Naive B cell (primary cell): ENCODE measurements at places on chromosomes 3 and 15. TPM values are rescaled to one million over a fixed set of nuclear protein-coding genes. Genes with fewer than 3 reads are reported as not detected.

DNA sequence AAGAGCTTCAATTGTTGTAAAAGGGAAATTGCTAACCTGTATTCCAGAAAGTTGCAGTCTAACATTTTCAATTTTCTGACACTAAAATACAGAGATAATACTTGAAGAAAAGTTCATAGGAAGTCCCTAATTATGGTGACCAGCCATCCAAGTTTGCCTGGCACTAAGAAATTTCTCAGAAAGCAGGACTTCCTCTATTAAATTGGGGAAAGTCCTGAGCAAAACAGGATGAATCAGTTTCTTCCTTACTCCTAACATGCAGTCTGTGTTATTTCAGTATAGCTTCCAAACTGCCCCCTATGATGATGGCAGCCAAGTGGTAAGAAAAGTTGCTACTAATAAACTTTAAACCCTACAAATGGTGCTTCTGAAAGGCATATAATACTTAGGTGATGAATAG is 133.5 kb upstream of the SGO1 start:
- H3K4me1 ChIP-seq, result no peaks in the 10 kb centered on the region
- H3K27me3 ChIP-seq, result no peaks in the 10 kb centered on the region
- no peak overlapping the region for H3K27ac ChIP-seq
- no peak overlapping the region for H3K4me3 ChIP-seq
- DNase-seq, result no peak

DNA sequence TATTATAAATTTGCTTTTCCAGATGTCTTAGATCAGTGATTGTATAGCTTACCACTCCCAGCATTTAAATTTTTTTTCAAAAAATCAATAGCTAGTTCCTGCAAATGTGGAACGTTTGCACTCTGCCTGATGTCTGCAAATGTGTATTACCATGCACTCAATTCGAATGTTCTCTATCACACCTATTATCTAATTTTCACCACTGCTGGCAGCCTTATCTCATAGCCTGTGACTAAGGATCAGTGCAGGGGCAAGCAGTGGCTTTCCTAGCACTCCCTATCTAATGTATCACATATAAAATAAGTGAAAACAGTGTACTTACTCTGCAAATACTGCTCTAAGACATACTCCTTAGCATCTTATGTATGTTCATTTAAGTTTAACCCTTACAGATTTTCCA is 196.3 kb upstream of the PLSCR5 start:
- DNase-seq, result no peak
- no peaks in the 10 kb centered on the region for H3K27me3 ChIP-seq
- no peak overlapping the region for H3K27ac ChIP-seq

DNA sequence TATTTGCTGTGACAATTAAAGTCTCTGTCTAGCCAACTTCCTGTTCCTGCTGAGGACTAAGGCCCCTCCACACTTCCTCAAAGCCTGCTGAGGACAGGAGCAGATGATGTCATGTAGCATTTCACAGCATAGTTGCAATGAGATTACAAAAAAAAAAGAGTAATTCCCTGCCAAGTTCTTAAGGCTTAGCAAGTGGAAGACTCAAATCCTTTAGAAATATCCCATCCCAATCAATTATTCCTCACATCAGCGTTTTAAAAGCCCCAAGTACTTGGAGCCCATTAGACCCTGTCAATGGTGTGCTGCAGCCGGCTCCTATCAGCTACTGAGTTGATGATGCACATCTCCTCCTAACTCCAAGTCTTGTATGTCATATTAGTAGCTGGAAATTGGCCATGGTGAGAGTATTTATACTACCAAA is 51.7 kb downstream of the TRANK1 start:
- peak overlapping the region; percentile 66 for H3K4me3 ChIP-seq
- peaks cover 29% of the 10 kb centered on the region for H3K36me3 ChIP-seq
- peaks cover 66% of the 10 kb centered on the region for H3K4me1 ChIP-seq
- DNase-seq, result peak; percentile 75
- H3K27ac ChIP-seq, result peak overlapping the region; percentile 99

DNA sequence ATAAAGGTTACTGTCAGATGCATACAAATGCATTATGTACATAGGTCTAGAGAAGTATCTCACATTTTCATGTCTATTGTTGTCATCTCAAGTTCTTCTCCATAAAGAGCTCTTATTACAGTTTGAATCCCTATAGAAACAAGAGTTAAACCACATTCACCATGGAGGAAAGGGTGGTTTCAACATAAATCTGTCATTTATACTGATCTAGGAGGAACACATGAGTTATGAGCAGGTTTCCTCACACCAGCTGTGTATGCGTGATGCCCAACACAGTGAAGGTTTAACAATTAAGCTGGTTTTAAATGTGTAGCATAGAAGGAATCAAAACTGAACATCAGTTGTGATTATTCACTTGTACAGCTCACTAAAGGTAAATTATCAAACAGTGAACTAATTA is 251.7 kb downstream of the KCNMB2 start:
- no peaks in the 10 kb centered on the region for H3K27me3 ChIP-seq
- no peak overlapping the region for H3K4me3 ChIP-seq
- no peaks in the 10 kb centered on the region for H3K36me3 ChIP-seq
- no peaks in the 10 kb centered on the region for H3K4me1 ChIP-seq
- H3K27ac ChIP-seq, result no peak overlapping the region

- H3K36me3 ChIP-seq, result no peaks in the 10 kb centered on the region
- peaks cover 9% of the 10 kb centered on the region for H3K4me1 ChIP-seq
- no peak overlapping the region for H3K27ac ChIP-seq
- H3K4me3 ChIP-seq, result no peak overlapping the region
- no peak for DNase-seq
Measured at GRCh38 chr3:160005004-160005403, 16.4 kb downstream of the IL12A start.

DNA sequence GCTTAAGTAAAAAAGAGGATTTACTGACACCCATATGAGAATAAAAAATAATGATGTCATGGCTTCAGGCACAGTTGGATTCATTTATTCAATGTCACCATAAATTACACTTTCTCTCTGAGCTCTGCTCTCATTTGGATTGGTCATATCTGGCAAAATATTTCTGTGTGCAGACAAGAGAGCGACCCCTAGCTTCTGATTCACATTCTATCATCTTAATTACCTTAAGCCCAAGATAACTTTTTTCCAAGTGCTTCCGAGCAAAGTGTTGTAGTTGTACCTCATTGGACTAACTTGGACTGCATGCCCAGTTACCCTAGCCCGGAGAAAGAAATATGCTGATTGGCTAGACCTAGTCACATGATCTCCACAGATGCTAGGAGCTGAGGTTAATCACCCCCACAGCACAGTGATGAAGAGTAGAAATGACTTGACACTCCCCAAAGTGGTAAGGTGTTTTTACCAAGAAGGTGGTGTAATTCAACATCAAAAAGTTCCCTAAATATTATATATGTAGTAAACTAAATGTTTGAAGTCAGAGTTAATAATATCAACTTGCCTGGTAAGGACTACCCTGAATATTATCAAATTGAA is 552.2 kb upstream of the SUCLG2 start:
- H3K4me3 ChIP-seq, result no peak overlapping the region
- H3K27me3 ChIP-seq, result no peaks in the 10 kb centered on the region
- no peak for DNase-seq

DNA sequence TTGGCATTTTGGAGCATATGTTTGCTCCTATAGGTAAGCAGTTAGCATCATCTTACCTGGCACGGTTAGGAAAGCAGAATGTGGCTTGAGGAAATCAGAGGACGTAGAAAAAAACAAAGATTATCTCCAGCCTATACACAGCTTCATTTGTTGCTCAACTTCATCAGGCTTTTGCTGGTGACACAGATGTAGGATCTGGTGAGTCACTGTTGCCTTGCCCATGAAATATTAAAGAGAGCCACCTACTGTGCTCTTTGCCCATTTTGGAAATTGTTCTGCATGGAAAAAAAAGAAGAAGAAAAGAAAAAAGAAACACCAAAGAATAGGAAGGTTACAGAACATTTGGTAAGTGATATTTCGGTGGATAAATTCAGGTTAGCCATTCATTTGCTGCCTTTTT is 3.8 kb downstream of the IL1RAP start:
- H3K36me3 ChIP-seq, result no peaks in the 10 kb centered on the region
- no peak overlapping the region for H3K4me3 ChIP-seq
- no peak overlapping the region for H3K27ac ChIP-seq

DNA sequence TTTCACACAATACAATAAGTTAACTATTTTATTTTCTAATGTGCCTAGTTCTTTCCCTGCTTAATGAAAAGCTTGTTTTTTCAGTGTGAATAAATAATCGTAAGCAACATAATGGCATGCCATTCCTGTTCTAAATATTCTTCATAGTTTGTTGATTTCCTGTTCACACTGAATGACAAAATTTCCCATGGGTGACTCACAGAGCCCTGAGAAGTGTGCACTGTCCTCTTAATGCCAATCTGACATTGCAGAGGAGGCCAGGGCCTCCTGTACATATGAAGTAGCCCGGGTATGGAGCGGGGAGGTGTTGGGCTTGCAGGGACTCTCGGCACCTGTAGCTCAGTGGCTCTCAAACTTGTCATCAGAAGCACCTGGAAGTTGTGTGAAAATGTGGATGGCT is 24.3 kb downstream of the CCR3 start:
- peaks cover 19% of the 10 kb centered on the region for H3K27me3 ChIP-seq
- no peak overlapping the region for H3K4me3 ChIP-seq
- H3K36me3 ChIP-seq, result no peaks in the 10 kb centered on the region
- no peak for DNase-seq
- no peaks in the 10 kb centered on the region for H3K4me1 ChIP-seq

DNA sequence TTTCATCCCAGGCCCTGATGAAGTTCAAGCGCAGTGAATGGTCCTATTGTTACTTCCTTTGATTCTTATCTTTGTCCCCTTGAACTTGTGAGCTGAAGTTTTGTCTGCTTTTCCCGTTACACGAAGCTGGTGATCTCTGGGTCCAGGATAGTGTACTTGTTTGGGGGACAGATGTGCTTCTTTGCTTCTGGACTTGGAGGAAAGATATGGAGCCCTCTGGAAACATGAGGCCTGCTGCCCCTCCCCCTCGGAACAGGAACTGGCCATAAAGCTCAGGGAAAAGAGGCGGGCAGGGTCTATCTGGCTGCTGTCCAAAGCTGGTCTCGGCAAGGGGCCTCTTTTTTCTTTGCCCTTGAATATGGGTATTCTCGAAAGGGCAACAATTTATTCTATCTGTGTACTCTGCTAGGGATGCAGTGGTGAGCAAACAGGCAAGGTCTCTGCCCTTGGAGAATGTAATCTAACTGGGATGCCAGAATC is 47.6 kb downstream of the IDH2 start:
- DNase-seq, result no peak
- H3K27me3 ChIP-seq, result no peaks in the 10 kb centered on the region
- peak overlapping the region; percentile 74 for H3K27ac ChIP-seq
- H3K4me3 ChIP-seq, result no peak overlapping the region

- no peak for DNase-seq
- no peaks in the 10 kb centered on the region for H3K4me1 ChIP-seq
- no peaks in the 10 kb centered on the region for H3K36me3 ChIP-seq
- no peak overlapping the region for H3K27ac ChIP-seq
- H3K4me3 ChIP-seq, result no peak overlapping the region
- H3K27me3 ChIP-seq, result peaks cover 25% of the 10 kb centered on the region
Measured at GRCh38 chr3:64417816-64418215, 192.6 kb upstream of the PRICKLE2 start.

DNA sequence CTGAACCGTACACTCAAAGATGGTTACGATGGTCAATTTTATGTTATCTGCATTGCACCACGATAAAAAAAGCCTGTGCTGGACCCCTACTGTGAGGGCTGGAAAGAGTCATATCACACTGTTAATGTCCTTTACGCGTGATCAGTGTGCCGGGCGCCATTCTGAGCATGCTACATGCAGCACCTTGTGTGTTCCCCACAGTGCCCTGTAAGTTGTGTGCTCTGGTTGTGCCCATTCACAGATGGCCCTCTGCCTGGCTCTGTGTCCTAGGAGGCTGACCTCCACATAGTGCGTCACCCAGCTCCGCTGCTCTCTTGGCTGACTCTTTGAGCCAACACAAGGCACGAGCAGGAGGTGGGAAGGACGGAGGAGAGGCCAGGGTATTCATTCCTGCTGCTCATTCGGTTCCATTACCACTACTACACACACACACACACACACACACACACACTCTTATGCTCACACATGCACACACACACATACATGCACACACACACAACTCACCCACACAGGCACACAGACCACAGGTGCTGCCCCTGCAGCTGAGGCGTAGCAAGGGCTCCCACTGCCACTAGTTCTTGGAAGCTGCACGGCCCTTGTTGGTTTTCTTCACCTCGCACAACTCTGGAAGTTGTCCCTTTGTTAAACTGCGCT is 129.6 kb upstream of the IQSEC1 start:
- no peaks in the 10 kb centered on the region for H3K36me3 ChIP-seq
- H3K27me3 ChIP-seq, result peaks cover 50% of the 10 kb centered on the region
- H3K4me1 ChIP-seq, result peaks cover 14% of the 10 kb centered on the region

DNA sequence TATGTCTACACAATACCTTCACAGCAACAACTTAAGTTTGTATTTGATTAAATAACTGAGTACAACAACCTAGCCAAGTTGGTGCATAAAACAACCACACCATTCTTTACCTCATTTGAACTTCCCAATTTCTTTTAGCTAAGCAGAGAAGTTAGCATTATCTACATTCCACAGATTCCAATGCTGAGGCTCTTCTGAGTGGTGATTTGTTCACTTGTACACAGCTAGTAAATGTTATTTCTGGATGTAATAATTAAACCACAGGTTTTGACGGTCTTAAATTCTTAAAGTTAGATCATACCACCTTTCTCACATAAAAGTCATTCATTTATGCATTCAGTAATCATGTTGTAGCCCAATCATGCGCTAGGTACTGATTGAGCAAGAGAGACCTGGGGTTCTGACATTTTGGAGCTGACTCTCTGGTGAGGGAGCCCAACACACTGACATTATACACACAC is 102.5 kb downstream of the SST start:
- DNase-seq, result no peak
- no peaks in the 10 kb centered on the region for H3K4me1 ChIP-seq
- no peak overlapping the region for H3K27ac ChIP-seq
- H3K4me3 ChIP-seq, result no peak overlapping the region
- peaks cover 28% of the 10 kb centered on the region for H3K27me3 ChIP-seq

DNA sequence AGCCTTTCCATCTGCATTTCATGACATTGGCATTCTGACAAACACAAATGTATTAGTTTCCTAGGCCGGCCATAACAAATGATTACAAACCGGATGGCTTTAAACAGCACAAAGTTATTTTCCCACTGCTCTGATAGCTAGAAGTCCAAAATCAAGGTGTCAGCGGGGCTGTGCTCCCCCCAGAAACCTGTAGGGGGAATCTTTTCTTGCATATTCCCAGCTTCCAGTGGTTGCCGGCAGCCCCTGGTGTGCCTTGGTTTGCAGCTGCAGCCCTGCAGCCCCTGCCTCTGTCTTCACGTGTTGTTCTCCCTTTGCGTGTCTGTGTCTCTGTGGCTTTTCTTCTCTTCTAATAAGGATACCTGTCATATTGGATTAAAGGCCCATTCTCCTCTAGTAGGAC is 79.0 kb upstream of the CDV3 start:
- H3K4me3 ChIP-seq, result no peak overlapping the region
- no peaks in the 10 kb centered on the region for H3K36me3 ChIP-seq
- peaks cover 27% of the 10 kb centered on the region for H3K4me1 ChIP-seq
- no peak overlapping the region for H3K27ac ChIP-seq

SLC51A gene
- 0.78 TPM for polyA plus RNA-seq

INKA1 gene
- polyA plus RNA-seq, result 15.2 TPM

PLSCR2 gene
- not detected for polyA plus RNA-seq

MESP1 gene
- polyA plus RNA-seq, result 0.68 TPM

NPAP1 gene
- not detected for polyA plus RNA-seq
